Non-pigmented ciliary epithelial cell (primary cell): ENCODE measurements at places on chromosomes 5 and 9.

- DNase-seq: no peak
Measured at GRCh38 chr5:133569347-133569746, 43.0 kb downstream of the FSTL4 start.

DNA sequence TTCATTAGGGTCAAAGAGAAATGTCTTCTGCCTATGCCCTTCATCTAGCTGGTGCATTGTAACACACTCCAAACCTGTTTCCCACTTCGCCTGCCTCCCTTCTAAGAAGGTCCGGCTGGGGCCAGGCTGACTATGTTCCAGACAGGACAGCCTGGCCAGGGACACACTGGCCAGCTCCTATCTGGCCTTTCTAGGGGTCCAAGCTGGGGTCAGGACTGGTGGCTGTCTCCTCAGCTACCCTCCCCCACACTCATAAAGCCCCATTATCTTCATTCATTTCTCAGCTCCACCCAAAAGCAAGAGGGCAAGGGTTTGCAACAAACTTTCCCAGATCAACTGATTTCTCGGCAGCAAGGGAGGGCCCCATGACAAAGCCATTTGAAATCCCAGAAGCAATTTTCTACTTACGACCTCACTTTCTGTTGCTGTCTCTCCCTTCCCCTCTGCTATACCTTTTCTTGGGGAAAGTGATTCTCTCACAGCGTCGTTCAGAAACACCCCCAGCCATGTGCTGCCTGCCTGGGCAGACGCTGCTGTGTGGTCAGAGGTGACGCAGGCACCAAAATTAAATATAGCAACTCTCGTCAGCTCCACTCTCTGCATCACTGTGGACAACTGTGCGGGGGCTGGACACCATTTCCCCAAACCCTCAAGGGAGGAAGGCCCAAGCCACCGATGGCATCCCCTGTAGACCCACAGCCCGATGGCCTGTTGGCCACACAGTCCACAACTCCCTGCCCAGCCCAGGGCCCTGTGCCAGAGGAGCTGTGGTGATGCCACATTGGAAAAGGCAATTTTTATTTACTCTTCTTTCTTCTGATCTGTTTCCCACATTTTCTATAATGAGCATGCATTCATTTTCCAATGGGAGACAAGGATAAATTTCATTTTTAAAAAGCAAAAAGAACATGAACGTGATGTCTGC is 6.1 kb downstream of the IL13 start:
- no peak for DNase-seq

DNA sequence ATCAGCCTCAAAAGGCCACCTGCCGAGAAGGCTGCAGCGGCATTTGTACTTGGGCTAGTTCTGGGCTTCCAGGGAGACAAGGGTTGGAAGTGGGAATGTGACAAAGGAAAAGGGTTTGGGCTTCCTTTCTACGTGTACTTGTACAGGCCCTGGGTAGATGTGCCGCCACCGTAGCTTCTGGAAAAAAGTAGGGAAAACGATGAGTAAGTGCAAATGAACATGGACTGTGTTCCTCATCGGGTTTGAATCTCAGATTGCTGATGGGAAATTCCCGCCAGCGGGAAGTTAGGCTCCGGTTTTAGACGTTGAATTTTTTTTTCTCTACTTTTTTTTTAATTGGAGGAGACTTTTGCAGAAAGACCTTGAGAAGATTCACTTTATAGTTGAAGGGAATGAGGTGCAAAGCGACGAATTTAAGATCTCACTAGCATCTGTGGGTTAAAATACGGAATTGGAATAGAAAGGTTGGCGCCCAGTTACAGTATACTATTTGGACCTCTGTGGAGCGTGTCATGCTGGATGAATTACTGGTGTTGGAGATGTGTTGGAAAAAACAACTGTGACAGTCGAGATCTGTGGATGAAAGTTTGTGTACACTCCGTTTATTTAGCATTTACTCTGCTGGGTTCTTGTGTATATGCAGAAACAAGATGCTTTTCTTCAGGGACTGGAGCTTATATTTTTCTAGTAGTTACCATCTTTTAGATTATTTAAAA is 1.2 kb downstream of the G3BP1 start:
- no peak for DNase-seq

DNA sequence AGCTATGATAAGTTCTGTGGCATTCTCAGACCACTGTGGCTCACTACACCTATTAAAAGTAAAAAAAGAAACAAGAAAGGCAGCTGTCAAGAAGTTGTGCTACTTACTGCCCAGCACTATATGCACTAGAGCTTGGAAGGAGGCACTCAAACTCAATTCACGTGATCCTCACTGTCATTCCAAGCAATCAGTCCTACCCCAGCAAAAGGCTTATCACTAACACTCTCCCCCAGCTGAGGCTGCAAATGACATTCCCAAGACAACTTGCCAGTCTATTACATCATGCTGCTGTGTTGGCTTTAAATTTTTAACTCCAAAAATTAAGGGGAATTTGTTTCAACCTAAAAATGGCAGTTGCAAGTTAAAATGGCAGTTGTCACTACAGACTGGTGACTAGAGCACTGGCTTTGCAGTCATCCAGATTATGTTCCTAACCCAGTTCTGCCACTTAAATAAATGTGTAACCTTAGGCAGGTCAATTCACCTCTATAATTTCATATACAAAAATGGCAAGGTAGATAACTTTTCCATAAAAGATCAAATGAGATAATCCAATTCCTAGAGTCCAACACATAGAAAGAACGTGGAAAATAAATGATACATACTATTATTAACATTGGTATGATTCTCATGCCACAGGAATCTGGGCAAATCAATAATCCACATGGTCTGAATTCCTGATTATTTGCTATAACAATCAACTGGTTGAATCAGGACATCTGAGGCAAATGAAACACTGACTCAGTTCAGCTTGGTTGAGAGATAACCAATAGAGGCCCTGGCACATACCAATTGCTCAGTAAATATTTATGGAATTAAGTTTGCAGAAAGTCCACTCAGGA is 52.4 kb downstream of the FBXW11 start:
- DNase-seq: peak; percentile 51

- no peak for DNase-seq
Measured at GRCh38 chr5:20654746-20655145, 666.7 kb upstream of the CDH18 start.

DNA sequence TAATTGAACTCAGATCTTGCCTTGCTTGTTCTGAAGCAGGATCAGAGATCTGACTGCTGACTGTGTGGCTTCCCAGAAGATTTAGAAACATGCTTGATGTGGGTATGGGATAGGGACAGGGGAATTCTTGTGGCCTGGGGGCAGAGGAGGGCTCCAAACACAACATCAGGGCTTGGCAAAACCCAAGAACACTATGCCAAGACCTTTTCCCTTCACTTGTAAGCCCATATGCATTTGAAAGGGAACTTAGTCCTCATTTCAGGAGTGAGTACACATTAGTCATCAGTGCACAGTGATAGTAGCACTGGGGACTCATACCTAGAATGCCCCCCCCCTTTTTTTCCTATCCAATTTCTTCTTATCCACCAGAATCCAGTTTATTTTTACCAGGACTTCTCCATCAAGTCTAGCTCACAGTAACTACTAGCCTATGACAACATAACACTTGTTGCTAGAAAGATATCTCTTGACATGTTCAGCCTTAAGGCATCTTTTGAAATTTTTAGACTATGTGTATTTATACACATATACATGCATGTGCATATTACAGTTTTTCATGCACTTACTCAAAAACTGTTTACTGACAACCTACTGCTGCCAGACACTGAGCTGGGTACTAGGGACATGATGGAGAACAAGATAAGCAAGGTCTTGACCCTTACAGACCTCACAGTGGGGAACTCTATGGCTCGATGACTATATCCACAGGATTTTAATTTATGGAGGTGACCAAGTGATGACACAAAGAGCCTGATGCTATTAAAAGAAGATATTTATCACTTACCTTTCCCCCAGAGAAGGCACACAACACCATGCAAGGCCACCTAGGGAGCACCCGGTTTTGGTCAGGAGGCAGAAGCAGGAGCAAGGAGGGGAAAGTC is 158.3 kb upstream of the MAP3K1 start:
- DNase-seq: no peak

- DNase-seq: no peak
Measured at GRCh38 chr9:16281707-16282106, 588.8 kb downstream of the BNC2 start.

DNA sequence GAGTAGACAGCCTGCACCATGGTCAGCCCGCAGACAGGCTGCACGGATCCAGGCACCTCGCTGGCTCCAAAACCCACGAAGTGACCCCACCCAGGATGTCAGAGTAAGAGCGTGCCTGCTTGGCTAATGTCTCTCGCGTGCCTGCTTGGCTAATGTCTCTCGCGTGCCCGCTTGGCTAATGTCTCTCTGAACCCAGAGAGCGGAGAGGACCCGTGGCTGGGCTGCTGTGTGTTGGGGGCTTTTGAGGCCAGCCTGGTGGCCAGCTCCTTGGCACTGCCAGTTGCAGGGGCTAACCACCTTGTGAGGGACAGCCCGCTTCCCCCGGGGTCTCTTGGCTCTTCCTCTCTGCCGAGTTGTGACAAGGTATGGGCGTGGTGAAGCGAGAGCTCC is 8.9 kb upstream of the RXRA start:
- DNase-seq: no peak

DNA sequence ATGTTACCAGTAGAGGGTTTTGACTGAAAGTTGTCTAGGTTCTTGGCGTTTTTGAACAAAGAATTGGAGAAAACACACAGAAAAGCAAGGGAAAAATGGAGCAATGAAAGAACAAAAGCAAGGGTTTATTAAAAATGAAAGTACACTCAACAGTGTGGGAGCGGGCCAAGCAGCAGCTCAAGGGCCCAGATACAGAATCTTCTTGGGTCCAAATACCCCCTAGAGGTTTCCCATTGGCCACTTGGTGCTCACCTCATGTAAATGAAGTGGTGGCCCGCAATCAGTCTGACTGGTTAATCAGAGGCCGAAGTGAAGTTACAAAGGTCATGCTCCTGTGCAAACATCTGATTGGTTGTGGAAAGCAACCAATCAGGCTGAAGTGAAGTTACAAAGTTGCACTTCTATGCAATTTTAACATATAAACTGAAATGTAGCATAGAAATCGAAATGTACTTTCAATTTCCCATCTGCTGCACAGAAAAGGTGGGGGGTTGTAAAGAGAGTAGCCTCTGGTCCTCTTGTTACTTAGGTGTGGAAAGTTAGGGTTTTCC is 1.9 kb upstream of the GM2A start:
- no peak for DNase-seq

DNA sequence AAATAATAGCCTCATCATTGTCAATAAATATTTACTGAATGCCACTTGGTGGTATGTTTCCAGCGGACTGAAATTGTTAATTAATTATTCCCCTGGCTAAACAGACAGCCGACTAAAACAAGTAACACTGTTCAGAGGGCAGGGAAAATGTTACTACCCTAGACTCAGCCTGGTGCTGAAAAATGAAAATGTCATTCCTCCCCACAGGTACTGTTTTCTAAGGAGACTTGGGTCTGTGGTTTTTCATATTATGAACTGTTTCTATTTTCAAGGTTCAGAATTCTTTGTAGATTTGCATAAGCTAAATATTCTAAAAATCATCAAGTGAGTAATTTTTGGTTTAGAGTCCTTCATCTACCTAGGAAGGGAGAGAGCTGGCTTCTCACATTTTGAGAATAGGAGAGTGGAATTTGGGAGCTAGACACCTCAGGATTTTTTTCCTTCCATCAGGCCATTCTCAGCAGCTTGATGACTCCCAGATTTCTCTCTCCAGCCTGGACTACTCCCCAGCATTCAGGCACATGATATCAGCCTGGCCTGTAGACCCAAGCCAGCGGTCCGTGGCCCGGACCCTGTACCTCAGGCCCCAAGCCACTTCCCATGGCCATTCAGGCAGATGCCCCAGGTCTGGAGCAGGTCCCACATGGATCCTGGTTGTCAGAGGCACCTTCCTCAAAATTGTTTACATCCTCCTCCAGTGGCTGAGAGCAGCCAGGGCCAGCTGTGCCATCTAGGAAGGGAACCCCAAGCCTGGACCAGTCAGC is 24.4 kb downstream of the BHMT start:
- no peak for DNase-seq

- no peak for DNase-seq
Measured at GRCh38 chr9:13688223-13688989, 408.9 kb upstream of the MPDZ start.

DNA sequence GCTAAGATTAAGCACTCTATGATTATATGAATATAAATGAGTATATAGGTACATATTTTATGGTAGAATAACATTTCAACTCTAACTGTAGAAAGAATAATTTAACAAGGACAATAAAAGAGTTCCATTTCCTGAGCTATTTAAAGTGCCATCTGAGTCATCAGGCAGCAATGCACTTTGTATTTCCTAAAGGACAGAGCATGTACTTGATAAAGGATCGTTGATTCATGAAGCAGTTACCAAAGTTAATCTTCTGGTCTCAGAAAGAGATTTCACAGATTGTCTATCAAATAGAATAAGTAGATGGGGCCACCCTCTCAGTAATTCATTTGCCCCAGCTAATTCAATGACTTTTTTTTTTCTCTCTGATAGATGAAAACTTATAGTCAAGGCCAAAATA is 747.8 kb downstream of the CDH18 start:
- DNase-seq: peak; percentile 42

- no peak for DNase-seq
Measured at GRCh38 chr9:84340535-84340934, at the start of gene SLC28A3. SLC28A3 (minus strand) TSS chr9:84340758; CDS start chr9:84340633, 125 bp downstream.

DNA sequence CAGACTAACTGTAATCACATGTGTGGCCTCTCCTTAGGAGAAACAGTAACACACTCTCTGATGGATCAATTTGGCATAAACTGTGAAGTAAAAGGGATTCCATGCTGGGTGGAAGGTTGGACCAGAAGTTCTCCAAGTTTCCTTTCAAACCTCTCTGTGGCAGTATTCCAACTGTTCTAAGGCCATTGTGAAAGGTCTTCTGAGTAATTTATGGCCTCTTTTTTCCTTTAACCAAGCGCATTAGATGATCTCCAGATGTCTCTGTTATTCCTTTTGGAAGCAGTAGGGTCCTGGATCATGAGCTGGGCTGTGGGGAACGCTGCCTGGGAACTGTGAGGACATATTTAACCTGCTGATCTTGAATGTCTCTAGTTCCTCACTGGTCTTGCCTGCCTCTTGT is 80.6 kb upstream of the IL6ST start:
- DNase-seq: no peak

GRCh38 chr5:138981586-138981985 is 106.5 kb upstream of the LRRTM2 start:
- DNase-seq: no peak

GRCh38 chr5:158013939-158014338 is 155.0 kb upstream of the CLINT1 start:
- peak; percentile 13 for DNase-seq
